Activated CD4-positive, alpha-beta memory T cell treated with anti-CD3 and anti-CD28 coated beads, Interleukin-2, amount 10 ng/mL, durations not matched to agents 7 days and 5 days (primary cell): ENCODE measurements at places on chromosomes 3 and 15.
A peak's percentile ranks its signal among the peaks of the same experiment; 100 is the strongest.

- peaks cover 12% of the 10 kb centered on the region for H3K4me1 ChIP-seq
- H3K27me3 ChIP-seq = no peaks in the 10 kb centered on the region
- H3K27ac ChIP-seq = no peak overlapping the region
Measured at GRCh38 chr3:188752850-188753249, 418.9 kb upstream of the TPRG1 start.

DNA sequence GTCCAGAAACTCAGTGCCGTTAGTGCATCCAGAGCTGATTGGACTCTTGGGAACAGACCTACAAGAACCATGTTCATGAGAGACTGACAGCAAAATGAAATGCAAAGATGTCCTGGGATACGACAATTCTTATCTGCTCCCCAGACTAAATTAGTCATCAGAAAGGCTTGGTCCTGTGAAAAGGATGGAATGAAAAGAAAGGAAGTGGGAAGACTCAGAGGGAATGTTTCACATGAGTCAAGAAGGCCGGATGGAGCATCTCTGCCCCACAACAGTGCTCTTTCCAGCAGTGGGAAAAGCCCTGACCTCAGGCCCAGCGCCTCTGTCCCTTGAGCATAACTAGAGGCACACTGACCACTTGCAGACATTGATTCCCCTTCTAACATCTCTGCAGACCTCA lies 39.3 kb upstream of the UACA start:
- H3K27me3 ChIP-seq = no peaks in the 10 kb centered on the region
- no peaks in the 10 kb centered on the region for H3K4me1 ChIP-seq
- no peaks in the 10 kb centered on the region for H3K36me3 ChIP-seq
- no peak for DNase-seq

- DNase-seq = no peak
- H3K4me3 ChIP-seq = no peak overlapping the region
Measured at GRCh38 chr3:7618606-7619005, 757.7 kb downstream of the GRM7 start.

GRCh38 chr3:52065264-52065756 lies 8.9 kb upstream of the DUSP7 start:
- no peaks in the 10 kb centered on the region for H3K27me3 ChIP-seq
- H3K36me3 ChIP-seq = no peaks in the 10 kb centered on the region
- H3K4me3 ChIP-seq = no peak overlapping the region
- H3K4me1 ChIP-seq = peaks cover 13% of the 10 kb centered on the region
- no peak for DNase-seq
- no peak overlapping the region for H3K27ac ChIP-seq

GRCh38 chr3:126108676-126109050 lies 24.7 kb upstream of the SLC41A3 start:
- H3K36me3 ChIP-seq = no peaks in the 10 kb centered on the region
- peak; percentile 9 for DNase-seq
- H3K4me3 ChIP-seq = no peak overlapping the region
- H3K27ac ChIP-seq = no peak overlapping the region
- no peaks in the 10 kb centered on the region for H3K4me1 ChIP-seq

DNA sequence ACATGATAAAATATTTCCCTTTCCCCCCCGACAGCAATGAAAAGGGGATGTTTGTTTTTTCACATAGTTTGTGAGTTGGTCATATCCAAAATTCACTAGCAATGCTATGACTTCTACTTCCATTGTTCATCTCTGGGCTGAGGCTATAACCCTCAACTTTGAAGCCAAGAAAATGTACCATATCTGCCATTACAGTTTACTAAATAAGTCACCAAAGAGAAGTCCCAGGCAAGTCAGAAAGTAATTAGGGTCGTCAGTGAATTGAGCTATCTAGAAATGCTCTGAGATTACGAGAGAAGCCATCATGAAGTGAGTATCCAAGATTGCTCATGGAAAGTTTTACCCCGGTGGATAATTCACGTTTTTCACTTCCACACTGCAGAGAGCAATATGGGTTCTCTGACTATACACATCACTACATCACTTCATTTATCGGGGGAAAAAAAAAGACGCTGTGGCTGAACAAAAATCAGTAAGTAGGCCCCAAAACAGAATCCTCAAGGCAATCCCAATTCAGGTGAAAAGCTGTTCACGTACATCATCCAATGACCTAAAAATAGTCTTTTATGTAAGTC lies 1.4 kb downstream of the PEAK1 start:
- H3K27me3 ChIP-seq = peaks cover 12% of the 10 kb centered on the region
- DNase-seq = no peak
- peak overlapping the region; percentile 79 for H3K27ac ChIP-seq

- H3K27ac ChIP-seq = no peak overlapping the region
- no peaks in the 10 kb centered on the region for H3K4me1 ChIP-seq
- no peak overlapping the region for H3K4me3 ChIP-seq
- DNase-seq = no peak
Measured at GRCh38 chr3:77835921-77836320, 796.0 kb downstream of the ROBO2 start.

DNA sequence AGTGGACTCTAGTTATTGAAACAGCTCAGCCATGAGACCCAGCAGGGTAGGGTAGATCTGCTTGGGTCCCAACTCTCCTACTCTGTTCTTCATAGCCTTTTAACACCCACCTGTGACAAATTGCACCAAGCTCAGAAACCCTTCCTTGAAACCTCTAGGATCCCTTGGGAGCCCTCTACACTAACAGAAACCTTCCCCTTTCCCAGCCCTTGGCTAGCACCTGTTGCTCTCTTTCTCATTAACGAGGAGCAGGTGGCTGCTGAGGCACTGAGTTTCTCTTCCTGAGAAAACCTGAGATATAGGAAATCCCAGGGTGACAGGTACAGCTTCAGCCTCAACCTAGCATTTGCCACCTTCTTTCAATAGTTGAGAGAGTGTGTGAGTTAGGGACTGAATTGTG lies 88.3 kb upstream of the CLSTN2 start:
- DNase-seq = no peak
- no peak overlapping the region for H3K4me3 ChIP-seq
- no peaks in the 10 kb centered on the region for H3K4me1 ChIP-seq
- H3K27me3 ChIP-seq = no peaks in the 10 kb centered on the region
- no peak overlapping the region for H3K27ac ChIP-seq

GRCh38 chr3:193680220-193680619 lies 87.2 kb downstream of the OPA1 start:
- DNase-seq = no peak
- no peak overlapping the region for H3K27ac ChIP-seq
- peaks cover 2% of the 10 kb centered on the region for H3K4me1 ChIP-seq
- no peak overlapping the region for H3K4me3 ChIP-seq

DNA sequence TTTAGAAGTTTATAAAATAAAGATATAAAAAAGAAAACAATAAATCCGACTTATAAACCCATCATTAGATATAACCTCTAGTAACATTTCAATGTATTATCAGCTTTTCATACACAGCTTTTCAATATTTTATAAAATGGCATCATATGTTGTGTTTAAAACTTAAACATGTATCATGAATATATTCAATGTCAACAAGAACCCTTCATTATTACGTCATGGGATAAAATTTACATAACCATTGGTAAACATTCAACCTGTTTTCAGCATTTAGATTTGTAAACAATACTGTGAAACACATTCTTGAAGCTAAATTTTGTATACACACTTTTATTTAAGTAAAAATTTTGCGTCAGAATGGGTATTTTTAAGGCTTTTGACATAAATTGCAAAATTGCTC lies 153.4 kb upstream of the SOX14 start:
- H3K4me3 ChIP-seq = no peak overlapping the region
- no peak overlapping the region for H3K27ac ChIP-seq
- DNase-seq = no peak
- no peaks in the 10 kb centered on the region for H3K4me1 ChIP-seq
- H3K36me3 ChIP-seq = no peaks in the 10 kb centered on the region

DNA sequence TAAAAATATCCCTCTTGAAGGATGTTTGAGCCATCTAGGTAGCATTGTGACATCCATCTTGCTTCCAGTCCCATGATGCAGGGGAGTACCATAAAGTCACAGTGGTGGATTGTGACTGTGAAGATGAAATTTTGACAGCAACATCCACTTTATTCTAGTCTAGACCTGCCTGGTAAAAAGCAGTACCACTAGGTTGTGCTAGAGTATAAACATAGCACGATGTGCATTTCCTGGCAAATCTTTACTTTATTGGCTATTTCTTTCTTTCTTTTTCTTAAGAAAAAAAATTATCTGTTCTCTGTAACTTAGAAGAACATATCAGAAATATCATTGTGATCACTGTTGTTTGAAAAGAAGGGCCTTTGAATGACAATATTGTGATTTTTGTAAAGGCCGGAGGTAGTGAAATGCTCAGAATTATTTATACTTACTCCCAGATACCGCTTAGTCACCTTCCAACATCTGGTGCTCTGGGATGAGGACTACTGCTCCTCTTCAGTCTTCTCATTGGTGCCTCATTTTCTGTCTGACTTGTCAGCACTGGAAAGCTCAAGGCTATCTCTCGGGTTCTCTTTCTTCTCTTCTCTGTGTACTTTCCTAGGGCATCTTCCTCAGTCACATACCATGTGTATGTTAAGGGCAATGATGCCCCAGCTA lies 35.6 kb downstream of the AGBL1 start:
- no peaks in the 10 kb centered on the region for H3K36me3 ChIP-seq
- no peak for DNase-seq
- no peaks in the 10 kb centered on the region for H3K27me3 ChIP-seq
- no peak overlapping the region for H3K4me3 ChIP-seq

- no peak overlapping the region for H3K4me3 ChIP-seq
- DNase-seq = no peak
- no peak overlapping the region for H3K27ac ChIP-seq
Measured at GRCh38 chr3:111662907-111663306, 67.8 kb upstream of the ZBED2 start.

DNA sequence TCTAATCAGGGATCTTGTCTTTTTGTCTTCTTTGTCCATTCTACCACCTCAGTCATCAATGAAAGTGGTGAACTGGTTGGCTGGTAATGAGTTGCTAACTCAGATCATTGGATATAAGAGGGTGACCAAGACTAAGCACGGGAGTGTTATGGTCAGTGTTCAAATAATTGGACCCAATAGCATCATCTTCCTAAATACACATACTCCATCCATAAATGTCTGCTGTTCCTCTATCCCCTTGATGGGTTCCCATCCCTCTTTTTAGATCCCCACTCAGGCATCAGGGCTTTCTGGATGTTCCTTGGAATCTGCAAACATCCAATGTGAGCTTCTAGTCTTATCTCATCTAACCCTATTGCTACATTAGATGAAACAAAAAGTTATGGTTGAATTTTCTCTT lies 3.5 kb downstream of the SEMA5B start:
- H3K27ac ChIP-seq = no peak overlapping the region
- no peak for DNase-seq
- peaks cover 69% of the 10 kb centered on the region for H3K27me3 ChIP-seq
- no peaks in the 10 kb centered on the region for H3K36me3 ChIP-seq
- peaks cover 16% of the 10 kb centered on the region for H3K4me1 ChIP-seq

DNA sequence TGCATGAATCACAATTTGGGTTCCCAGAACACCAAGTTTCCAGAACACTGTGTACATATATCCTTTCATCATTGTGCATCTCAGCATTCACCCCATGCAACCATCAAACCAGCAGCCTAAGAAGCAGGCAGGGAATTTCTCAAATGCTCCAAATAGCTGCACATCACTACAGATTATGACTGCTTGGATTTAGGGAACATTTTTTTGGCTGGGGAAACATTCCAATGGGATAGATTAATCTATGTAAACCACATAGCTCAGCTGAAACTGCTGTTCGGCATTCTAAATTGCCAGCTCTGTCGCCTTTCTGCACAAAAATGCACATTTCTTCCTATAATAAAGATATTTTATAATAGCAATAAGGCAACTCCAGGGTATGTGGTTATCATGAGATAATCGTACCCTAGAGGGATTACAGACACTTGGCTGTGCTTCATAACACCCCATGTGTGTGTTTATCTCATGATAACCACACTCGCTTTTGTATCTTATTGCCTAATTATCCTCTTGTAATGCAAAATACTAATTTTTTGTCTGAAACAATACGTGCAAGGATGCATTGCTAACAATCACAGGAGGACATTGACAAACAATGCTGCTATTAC lies 483.7 kb upstream of the DPH6 start:
- no peaks in the 10 kb centered on the region for H3K4me1 ChIP-seq
- no peaks in the 10 kb centered on the region for H3K36me3 ChIP-seq
- no peak for DNase-seq
- no peaks in the 10 kb centered on the region for H3K27me3 ChIP-seq
- no peak overlapping the region for H3K4me3 ChIP-seq

DNA sequence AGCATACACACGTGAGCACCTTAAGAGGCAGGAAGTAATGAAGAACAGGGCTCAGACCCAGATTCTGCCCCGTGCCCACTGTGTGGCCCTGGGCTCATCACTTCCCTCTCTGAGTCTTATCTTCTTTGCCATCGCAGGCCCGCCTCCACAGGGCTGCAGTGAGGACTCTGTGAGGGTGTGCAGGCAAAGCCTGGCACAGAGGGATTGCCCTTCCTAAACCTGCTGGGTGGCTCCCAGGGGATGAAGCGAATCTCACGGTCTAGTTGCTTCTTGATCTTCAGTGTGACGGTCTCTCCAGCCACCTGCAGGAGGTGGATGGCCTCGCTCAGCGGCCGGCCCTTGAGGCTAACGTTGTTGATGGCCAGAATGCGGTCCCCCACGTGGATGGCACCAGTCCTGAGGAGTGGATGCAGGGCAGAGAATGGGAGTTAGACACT lies 32.8 kb downstream of the GRIP2 start:
- H3K27me3 ChIP-seq = no peaks in the 10 kb centered on the region
- no peak for DNase-seq
- no peak overlapping the region for H3K27ac ChIP-seq
- no peaks in the 10 kb centered on the region for H3K4me1 ChIP-seq
- H3K4me3 ChIP-seq = no peak overlapping the region

DNA sequence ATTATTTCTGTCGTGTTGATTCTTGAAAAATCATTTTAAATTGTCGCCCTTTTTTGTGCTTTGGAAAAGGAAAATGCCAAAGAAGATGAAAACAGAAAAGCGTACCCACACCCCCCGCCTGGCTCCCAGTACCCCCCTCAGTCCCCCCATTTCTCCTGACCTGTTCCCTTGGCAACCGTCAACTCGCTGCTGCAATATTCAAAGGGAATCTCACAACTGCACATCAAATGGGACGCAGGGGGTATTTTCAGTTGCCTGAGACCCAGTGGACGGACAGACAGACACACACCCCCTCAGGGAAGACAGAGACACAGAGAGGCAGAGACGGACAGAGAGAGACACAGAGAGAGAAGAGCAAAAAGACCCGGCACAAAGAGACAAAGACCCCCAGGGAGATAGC lies 83.5 kb upstream of the PRR20G start:
- no peak for DNase-seq
- no peaks in the 10 kb centered on the region for H3K27me3 ChIP-seq
- H3K4me3 ChIP-seq = no peak overlapping the region
- H3K36me3 ChIP-seq = no peaks in the 10 kb centered on the region
- H3K4me1 ChIP-seq = no peaks in the 10 kb centered on the region

DNA sequence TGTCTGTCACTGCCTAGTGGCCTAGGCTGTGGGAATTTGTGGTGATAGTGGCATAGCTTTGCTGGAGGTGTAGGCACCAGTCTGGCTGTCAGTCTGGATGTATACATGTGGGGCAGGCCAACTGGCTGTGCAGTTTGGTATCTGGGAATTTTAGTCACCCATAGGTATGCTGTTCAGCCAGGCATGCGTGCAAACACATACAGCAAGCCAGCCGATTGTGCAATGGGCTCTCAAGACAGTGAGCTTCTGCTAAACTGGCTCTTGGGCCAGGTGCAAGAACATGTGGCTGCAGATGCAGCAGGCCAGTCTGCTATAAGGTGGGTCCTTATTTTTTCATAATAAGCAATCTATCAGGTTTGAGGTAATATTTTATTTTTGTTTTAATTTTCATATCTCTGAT lies 87.1 kb upstream of the PLSCR5 start:
- no peak for DNase-seq
- no peaks in the 10 kb centered on the region for H3K27me3 ChIP-seq
- no peaks in the 10 kb centered on the region for H3K4me1 ChIP-seq
- H3K36me3 ChIP-seq = no peaks in the 10 kb centered on the region
- no peak overlapping the region for H3K27ac ChIP-seq
